T-helper 2 cell (primary cell): ENCODE measurements at places on chromosomes 1 and 21.

DNA sequence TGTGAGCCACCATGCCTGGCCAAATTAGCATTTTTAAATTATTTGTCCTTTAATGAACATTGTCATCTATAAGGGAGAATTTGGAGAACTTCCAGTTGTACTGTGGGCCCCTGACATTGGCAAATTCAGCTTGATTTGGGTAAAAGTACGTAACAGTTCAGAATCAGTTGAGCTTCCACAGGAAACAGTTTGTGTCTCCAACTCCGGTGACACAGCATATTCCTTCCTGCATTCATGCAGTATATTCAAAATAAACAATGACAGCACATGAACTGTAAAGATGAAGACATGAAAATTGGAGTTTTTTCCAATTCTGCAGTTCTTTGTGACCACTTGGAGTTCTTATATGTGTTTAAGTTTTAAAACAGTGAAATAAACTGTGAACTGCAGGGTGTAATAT, 28.2 kb downstream of the RNF220 start:
- DNase-seq: no peak

GRCh38 chr1:229111703-229112319, 159.1 kb upstream of the RAB4A start:
- DNase-seq: no peak

GRCh38 chr1:87295445-87296110, 33.1 kb upstream of the LMO4 start:
- no peak for DNase-seq

DNA sequence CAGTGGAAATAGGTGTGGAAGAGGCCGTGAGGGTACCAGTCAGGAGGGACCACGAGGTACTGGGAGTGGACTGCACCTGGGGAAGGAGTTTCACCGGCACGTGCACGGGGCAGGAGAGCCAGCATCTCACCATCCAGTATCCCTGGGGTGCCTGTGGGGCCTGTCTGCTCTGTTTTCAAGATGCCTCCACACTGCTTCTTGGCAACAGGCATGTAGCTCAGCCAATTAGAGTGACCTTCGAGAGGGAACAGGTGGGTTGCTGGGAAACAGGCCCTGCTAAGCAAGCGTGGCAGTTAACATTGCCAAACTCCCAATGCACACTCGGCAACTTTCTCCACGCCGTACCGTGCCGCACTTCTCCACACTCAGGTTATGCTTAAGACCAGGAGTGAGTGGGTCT, 17.7 kb downstream of the KCNC4 start:
- no peak for DNase-seq

DNA sequence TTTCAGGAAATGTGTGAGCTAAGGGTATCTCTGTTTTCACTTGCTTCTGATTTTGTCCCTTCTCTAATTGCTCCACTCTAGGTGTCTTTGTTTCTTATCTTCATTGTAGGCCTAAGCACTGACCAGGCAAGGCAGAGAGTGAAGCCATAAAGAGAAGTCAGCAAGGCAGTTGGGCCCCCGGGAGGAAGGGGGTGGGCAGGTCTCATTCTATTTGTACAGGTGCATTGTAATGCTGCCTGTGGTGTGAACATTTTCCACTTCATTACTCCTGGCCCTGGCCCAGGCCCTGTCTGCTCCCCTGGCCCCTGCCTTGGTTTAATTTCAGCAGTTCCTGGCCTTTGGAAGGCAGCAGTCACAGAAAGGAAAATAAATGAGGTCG, 86.4 kb upstream of the JUN start:
- no peak for DNase-seq

GRCh38 chr1:31568895-31569595, 7.3 kb upstream of the TINAGL1 start:
- no peak for DNase-seq

DNA sequence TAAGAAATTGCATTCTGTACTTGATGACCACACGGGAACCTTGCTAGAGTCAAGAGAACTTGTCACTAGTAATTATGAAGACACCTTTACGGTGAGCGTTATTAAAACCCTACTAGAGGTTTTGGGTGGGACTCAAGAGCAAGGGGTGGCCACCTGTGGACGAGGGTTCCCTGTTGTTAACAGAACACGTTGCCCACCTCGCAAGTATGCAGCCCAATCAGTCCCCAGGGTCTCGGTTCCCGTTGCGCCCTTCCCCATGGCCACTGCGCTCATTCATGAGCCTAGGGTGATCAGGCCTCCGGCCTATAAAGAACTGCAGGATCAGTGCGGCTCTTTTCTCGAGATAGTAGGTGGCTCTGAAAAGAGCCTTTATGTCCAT, 30.2 kb upstream of the RNF187 start:
- no peak for DNase-seq

- no peak for DNase-seq
Measured at GRCh38 chr1:164433818-164434170, 125.2 kb upstream of the PBX1 start.

- DNase-seq: no peak
Measured at GRCh38 chr21:36735201-36735515, 36.2 kb downstream of the SIM2 start.

- DNase-seq: no peak
Measured at GRCh38 chr1:60149251-60149650, 75.7 kb upstream of the C1orf87 start.

GRCh38 chr1:12607263-12607662, 10.7 kb downstream of the DHRS3 start:
- no peak for DNase-seq

GRCh38 chr1:247843411-247843810, 1.7 kb upstream of the OR11L1 start:
- no peak for DNase-seq

DNA sequence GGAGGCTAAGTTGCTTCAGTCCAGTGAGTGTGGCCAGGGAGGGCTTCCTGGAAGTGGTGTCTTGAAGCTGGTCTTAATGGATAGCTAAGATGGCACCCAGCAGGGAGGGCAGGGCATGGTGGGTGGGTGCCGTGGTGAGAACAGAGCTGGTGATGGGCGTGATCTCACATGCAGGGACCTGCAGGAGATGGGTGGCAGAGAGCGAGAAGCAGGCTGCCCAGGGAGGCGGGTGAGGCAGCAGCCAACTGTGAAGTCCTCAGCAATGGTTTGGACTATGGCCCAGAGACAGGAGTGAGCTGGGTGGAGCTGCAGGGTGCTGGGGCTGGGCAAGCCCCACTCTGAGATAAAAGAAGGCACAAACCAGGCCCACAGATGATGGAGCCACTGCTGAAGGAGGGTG, 50.7 kb downstream of the UMODL1 start:
- no peak for DNase-seq

- DNase-seq: no peak
Measured at GRCh38 chr1:31934706-31935629, 3.2 kb downstream of the PTP4A2 start.

DNA sequence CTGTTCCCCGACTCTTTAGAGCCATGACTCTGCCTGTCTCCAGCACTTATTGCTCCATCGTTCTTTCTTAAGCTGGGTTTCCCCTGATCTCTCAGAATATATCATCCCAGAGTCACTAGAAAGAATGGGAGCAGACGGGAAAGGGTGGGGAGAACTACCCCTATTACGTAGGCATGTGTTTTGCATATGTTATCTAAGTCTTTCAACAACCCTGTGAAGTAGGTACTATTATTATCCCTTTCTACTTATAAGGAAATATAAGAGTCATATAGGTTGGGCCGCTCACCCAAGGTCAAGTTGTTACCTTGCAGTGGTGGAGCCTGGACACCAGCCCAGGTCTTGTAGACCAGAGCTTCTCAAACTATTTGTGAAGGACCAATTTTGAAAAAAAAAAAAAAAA, 38.7 kb downstream of the ELF3 start:
- DNase-seq: no peak

GRCh38 chr1:3463408-3463863, 9.0 kb downstream of the ARHGEF16 start:
- no peak for DNase-seq

DNA sequence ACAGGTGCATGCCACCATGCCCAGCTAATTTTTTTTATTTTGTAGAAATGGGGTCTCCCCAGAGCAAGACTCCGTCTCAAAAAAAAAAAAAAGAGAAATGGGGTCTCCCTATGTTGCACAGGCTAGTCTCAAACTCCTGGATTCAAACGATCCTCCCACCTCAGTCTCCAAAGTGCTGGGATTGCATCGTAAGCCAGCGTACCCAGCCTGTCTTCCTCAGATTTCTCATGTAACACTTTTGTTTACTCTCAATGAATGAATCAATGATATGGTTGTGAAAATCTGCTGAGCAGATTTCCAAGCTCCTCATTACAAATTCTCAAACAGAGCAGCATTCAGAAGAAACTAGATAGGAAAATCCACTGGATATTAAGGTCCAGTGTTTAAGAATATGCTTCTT, 6.6 kb downstream of the CMPK1 start:
- DNase-seq: no peak

DNA sequence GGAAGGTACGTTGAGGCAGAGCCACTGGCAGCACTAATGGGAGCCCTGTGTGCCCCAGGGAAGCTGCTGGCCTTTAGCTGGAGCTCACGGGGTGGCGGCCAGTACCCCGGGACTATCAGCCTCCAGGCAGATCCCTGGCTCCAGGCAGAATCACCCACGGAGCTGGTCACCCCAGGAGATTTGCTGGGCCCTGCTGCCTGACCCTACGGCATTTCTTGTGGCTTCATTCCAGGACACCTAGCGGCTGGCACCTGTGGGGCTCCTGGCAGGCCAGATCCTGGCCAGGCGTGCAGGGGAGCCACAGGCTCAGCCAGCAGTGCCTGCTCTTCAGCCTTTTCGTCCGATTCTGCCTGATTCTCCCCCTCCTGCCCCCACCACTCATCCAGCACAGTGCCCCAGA, 7.1 kb downstream of the PADI1 start:
- no peak for DNase-seq

GRCh38 chr1:161481624-161482392, 23.4 kb upstream of the FCGR2A start:
- no peak for DNase-seq

- no peak for DNase-seq
Measured at GRCh38 chr1:88612292-88612691, 71.8 kb upstream of the PKN2 start.

- DNase-seq: no peak
Measured at GRCh38 chr1:52358851-52359497, 7.0 kb downstream of the CC2D1B start.

DNA sequence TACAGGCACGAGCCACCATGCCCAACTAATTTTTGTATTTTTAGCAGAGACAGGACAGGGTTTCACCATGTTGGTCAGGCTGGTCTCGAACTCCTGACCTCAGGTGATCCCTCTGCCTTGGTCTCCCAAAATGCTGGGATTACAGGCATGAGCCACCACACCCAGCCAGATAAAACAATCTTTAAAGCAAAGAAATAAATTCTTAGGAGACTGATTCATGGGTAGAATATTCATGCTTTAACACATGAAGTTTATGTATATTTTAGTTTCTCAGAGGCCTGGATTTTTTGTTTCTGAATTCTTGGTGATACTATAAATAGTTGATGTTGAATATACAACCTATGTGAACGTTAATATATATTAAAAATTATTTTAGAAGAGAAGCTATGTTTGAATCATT, 127.4 kb upstream of the KIAA1614 start:
- DNase-seq: no peak

GRCh38 chr1:157782931-157783330, 6.0 kb upstream of the FCRL2 start:
- DNase-seq: no peak

- DNase-seq: no peak
Measured at GRCh38 chr1:185170291-185170848, 13.4 kb downstream of the SWT1 start.

GRCh38 chr1:203407296-203407695, 56.4 kb upstream of the FMOD start:
- no peak for DNase-seq

DNA sequence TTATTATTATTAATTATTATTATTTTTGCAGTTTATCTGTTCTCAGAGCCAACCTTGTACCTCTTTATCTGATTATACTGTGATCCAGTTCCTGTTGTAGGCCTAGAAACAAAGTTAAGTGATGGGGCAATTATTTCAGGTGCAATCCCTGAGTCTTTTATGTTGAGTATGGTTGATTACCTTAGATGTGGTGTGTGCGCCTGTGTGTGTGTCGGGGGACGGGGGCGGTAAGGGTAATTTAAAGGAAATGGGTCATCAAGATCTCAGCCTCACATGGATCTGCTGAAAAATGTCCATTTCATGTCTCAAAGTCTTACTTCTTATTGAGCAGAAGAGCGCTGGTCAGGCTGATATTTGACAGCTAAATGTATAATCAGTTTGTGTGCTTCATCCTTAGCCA, 7.8 kb upstream of the OR10T2 start:
- DNase-seq: no peak

- no peak for DNase-seq
Measured at GRCh38 chr1:214120191-214120590, 132.4 kb downstream of the PROX1 start.

- DNase-seq: no peak
Measured at GRCh38 chr1:204524986-204525385, 8.8 kb downstream of the MDM4 start.

DNA sequence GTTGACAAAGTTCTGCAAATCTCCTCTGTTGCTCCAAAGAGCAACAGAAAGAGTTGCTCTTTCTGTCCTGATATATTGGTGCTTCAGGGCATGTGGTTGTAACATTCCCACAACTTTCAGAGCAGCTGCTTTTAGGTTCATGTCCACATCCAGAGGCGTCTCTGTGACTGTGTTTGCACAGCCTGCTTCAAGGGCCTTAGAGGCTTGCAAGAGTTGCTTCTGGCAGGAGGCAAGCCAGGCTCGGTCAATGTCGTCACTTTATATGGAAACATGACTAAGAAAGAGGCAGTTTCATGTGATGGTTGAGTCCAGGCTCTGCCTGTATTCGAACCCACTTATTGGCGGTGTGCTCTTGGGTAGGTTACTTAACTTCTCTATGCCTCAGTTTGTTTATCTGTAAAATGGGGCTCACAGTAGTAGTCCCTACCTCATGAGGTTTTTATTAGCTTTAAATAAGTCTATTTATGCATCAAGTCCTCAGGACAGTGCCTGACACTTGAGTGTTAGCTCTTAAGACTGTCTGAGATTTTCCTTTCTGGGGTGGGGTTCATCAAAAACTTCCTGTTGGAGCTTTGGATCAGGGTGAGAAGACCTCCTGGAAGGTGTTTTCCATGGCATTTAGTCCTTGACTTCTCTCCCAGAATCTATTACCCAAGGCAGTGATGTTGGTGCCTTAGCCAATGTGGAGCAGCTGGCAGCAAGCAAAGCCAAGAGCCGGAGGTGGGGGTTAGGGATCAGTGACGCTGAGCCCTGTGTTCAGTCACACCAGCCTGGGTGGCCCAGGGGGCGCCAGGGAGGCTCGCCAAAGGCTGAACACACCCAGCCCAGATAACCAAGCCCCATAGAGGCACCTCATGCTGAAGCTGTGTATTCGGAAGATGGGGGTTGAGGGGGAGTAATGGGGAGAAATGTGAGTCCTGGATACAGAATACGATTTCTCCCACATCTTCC, 18.9 kb downstream of the LHX4 start:
- no peak for DNase-seq

- DNase-seq: no peak
Measured at GRCh38 chr1:182972829-182973228, 19.9 kb upstream of the SHCBP1L start.
